ENCODE measurements at places on chromosomes 11 and 22.
A peak's percentile ranks its signal among the peaks of the same experiment; 100 is the strongest.

DNA sequence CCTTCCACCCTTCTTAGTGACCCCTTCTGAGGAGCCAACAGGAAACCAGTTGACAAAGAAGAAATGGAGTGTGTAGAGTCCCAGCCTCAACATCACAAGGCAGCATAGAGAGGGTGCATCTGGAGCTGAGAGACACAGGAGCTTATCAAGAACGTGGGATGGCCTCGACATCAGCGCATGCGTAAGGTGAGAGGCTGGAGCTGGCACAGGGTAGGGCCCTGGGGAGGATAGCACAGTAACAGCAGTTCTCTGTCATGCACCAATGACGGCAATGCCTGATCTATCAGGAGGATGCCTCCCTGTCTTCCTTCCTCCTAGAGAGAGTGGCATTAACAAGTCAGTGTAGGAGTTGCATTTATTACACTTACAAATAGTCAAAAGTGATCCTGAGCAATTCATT is 426.1 kb downstream of the NTM start:
- DNase-seq = no peak

- DNase-seq = no peak
Measured at GRCh38 chr11:107757661-107758060, 45.8 kb upstream of the SLN start.

GRCh38 chr22:37681556-37682049 is 4.5 kb upstream of the NOL12 start:
- DNase-seq = peak; percentile 80

- no peak for DNase-seq
Measured at GRCh38 chr22:30830907-30831306, 136.2 kb downstream of the OSBP2 start.

DNA sequence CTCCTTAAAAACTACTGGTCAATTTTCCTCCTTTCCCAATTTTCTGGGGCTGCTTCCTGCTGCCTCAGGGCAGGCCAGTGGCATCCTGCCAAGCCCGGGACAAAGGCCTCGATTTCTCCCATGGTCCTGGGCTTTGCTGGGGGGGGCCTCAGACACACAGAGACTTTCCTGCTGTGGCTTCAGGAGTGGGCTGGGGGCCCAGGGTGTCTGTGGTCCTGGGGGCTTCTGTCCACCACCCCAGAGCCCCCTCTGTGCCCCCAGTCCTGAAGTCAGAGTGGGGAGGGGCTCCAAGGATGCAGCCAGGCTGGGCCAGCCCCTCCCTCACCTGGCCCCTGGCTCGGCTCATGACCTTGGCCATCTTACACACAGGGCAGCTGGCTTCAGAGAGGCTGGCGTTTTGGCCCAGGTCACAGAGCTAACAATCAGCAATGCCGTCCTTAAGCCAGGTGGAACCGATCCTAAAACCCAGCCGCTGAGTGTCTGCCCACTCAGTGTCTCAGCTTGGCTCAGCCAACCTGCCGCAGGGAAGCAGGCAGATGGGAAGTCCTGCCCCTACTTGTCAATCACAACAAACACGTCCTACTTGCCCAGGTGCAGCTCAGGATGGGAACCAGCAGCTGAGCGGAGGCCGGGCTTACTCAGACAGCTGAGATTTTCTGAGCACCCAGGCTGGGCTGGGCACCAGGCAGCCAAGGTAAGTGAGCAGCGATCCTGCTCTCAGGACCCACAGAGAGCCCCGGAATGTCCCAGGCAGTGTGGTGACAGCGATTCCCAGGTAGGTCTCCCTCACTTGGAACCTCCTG is 34.6 kb downstream of the OSBPL5 start:
- no peak for DNase-seq

DNA sequence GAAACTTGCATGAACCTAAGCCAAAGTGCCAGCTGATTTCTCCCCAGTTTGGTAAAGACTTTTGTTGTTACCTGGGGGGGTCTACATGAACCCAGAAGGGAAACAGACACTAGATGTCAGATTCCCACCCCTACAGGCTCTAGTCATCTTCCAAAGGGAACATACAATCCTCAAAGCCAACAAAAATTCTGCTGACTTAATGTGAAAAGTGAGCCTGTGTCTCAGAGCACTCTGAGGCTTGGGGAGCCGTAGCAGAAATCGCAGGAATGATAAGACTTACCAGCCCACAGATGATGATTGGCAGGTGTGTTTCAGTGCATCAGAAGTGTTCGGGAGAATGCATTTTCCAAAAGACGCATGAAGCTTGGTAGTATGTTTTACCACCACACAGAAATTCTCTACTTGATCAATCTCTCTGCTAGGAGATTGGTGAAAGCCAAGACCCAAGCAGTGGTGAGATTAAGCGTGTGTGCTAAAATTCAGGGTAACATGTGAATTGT is 187.1 kb downstream of the DBX1 start:
- no peak for DNase-seq

- DNase-seq = no peak
Measured at GRCh38 chr11:67588136-67588503, 4.5 kb downstream of the GSTP1 start.

DNA sequence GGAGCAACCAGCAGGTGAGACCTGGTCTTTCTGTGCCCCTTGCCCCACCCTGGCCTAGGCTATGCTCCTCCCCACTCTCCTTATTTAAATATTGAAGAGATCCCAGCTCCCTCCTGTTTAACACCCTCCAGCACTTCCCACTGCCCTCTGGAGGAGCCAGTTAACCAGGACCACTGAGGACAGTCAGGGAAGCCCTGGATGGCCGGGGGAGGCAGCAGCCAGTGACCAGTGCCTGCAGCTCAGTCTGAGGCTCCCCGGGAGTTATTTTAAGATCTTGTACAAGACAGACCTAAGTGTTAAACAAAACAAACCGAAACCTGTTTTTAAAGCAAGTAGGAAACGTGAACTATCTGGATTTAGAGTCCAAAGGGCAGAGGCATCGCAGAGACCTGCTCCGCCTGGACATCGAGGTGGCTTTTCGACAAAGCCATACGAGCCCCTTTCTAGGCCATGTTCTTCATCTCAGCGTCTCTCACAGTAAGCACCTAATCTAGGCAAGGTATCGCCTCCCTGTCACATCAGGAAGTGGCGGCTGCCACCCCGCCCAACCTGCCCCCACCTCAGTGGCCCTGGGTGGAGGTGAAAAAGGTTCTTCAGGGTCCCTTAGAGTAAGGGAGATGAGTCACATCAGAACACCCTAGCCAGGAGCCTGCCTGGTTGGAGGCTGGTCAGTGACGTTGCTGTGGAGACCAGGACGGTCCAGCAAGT is 35.2 kb downstream of the TRMU start:
- DNase-seq = no peak

DNA sequence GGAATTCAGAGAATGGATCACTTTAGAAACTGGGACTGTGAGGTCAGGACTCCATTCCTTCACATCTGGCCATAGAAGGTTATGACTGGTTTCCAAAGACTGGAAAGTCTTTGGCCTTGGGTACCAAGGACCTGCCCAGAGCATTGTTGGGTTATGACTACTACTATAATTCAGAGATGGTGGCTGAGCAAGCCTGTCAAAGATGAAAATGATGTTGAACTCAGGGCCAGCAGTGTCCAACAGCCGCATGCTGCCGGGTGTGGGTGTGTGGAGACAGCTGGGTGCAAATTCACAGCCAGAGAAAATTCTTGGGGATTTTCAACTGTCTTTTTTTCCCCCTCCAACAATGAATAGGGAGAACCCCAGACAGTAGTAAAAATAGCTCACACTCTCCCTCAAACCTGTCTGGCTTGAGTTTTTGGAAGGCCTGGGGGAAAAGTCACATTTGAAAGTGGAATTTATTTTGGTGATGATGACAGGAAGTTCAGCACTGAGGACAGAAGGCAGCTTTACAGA is 166.8 kb upstream of the NCAM1 start:
- no peak for DNase-seq

DNA sequence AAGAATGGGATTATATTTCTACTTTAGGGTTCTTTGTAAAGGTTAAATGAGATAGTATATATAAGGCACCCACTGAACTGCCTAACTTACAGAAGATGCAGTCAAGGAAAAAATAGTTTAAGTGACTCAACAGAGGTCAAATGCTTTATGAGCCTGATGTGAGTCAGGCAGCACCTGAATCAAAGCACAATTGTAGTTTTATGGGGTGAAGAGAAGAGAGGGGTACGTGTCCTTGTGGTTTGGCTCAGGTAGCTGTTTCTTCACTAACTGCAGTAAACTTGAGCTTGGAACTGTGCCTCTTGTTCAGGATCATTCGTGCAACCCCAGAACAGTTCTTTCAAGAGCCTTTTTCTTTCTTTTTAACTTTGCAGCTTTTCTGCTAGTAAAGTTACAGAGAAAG is 125.2 kb upstream of the SPON1 start:
- DNase-seq = no peak

GRCh38 chr11:73243093-73243485 is 25.0 kb downstream of the P2RY2 start:
- DNase-seq = no peak

- DNase-seq = no peak
Measured at GRCh38 chr11:95248666-95249467, 17.9 kb upstream of the SESN3 start.

- no peak for DNase-seq
Measured at GRCh38 chr22:30175690-30176288, 70.8 kb downstream of the LIF start.

DNA sequence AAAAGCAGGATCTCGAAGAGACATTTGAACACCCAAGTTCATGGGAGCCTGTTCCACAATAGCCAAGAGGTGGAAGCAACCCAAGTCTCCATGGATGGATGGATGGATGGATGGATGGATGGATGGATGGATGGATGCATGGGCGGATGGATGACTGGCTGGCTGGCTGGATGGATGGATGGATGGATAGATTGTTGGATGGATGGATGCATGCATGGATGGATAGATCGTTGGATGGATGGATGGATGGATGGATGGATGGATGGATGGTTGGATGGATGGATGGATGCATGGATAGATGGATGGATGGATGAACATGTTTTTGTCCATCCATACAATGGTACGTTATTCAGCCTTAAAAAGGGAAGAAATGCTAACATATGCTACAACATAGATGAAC is 603.4 kb downstream of the BRD1 start:
- no peak for DNase-seq

GRCh38 chr11:61616434-61616833 is 35.6 kb upstream of the SYT7 start:
- no peak for DNase-seq

DNA sequence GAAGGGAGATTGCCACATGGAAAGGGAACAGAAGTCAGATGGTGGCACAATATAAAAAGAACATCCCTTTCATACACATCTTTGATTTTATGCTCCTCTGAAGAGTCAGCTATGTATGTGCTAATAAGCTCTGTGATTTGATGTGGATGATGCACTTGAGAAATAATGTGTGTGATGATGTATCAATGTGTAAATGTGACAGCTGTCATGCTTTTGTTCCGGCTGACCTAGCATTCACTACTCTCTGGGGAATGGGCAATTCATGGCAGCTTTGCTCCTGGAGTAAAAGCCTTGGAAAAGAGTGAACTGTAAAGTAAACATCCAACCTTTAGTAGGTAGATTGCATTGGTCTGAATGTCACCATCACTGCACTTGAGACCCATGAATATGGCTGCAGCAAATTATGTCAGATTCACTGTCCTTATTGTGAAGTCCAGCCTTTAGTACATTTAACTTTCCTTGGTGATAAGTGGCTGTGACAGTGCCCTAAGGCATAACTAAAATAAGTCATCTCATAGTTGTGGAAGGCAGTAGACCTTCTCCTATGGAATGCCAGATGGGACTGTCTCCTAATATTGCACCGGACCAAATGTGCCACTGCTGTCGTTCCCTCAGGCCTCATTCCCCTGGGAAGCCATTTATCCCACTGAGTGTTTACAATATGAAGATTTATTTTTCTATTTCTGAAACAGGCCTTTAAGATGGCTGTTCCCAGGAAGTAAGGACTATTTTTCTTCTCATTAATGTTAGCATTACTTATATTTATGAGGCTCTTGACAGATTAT is 178.2 kb upstream of the CCDC90B start:
- no peak for DNase-seq

GRCh38 chr22:36212901-36213300 is 11.3 kb upstream of the APOL4 start:
- DNase-seq = no peak

GRCh38 chr22:50326225-50326955 is 422 bp downstream of the DENND6B start:
- DNase-seq = no peak

DNA sequence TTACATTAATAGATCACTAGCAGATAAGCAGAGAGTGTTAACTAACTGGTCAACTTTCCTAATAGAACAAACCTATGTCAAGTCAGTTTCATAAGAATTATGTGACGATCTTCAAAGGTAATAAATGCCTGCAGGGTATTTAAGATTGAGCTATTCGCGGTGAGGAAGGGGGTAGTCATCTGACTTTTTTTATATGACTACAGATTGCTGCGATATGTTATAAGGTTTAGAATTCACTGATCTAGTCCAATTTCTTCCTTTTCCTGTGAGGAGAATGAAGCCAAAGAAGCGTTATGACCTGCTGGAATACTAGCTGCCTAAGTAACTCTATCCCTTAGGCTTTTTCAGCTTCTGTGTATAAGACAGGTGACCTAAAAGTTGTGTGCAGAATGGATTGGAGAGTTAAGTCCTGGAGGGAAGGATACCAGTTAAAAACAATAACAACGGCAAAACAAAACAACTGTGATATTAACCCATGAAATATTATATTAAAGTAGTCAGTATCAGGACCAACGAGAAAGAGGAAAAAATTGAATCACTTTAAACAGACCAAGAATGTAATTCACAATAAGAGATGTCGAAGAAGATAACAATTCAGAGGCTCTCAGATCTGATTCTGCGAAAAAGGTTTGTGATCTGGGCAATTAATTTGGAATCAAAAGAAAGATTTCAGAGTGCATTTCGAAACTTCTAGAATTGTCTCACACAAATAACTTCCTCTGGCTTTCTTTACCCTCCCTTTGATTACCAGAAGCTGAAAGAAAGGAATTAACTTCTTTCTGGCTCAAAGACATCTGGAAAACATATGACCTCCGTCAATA is 630 bp downstream of the CASP4 start:
- DNase-seq = no peak

GRCh38 chr22:28984482-28985158 is 77.0 kb downstream of the C22orf31 start:
- no peak for DNase-seq

DNA sequence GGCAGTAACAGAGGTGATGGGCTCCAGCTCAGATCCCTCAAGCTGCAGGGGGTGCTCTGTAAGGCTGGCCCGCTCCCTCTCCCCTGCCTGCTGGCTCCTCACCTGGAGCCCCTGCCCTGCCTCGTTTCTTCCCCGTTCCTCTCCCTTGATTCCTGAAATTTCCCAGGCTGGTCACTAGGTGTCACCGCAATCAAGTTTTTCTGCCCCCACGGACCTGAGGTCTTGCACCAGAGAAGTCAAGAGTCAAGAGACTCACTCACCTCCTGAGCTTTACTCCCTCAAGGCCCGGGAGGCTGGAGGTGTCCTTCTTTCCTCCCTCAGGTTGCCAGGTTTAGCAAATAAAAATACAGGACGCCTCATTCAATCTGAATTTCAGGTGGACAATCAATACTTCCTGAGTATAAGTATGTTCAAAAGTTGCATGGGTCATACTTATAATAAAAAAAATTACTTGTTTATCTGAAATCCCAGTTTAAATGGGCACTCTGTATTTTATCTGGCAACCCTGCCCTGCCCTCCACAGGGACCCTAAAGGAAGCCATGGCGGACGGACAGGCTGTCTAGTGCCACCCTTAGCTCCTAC is 69.2 kb downstream of the SCUBE1 start:
- peak; percentile 57 for DNase-seq

Data from activated T-cell treated with anti-CD3 and anti-CD28 coated beads, Interleukin-2, amount 50 U/mL, for 48 hours (primary cell).